ENCODE measurements at places on chromosomes 16 and 17.

GRCh38 chr16:19710991-19711545, 7.0 kb downstream of the KNOP1 start:
- DNase-seq = no peak

- DNase-seq = no peak
Measured at GRCh38 chr16:77684181-77684526, 38.2 kb upstream of the NUDT7 start.

GRCh38 chr17:2283302-2283701, 20.3 kb downstream of the SMG6 start:
- DNase-seq = no peak

DNA sequence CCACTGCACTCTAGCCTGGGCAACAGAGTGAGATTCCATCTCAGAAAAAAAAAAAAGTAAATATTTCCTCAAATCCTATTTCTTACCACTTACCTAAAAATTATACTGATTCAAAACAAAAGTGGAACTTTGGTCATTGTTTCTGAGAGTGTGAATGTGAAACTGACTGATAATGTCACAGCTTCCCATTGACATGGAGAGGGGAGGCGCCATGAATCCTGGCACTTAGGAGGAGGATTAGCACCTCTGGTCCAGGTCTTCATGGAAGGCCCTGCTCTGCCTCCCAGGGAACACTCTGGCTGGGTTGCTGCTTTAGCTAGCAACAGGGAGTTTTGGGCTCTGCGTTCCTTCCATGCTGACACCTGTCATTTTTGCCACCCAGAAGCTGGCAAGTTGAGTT, 154.3 kb upstream of the SALL1 start:
- DNase-seq = no peak

DNA sequence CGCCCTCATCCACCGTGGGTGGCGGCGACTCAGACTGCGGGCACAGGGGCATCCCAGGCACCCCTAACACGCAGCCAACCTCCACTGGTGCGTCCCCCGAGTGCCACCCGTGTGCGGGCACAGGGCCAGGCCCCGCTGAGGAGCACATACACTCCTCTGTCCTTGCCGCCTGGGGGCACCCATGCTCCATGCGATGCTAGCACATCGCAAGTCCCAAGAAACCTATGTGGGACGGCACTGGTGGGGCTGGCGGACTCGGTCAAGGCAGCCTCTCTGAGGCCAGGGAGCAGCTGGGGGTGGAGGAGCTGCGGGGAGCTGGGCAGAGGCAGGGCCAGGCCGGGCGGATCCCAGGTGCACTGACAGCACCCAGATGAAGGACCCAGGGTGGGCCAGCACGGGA, 4.0 kb downstream of the ZNF598 start:
- DNase-seq = no peak

DNA sequence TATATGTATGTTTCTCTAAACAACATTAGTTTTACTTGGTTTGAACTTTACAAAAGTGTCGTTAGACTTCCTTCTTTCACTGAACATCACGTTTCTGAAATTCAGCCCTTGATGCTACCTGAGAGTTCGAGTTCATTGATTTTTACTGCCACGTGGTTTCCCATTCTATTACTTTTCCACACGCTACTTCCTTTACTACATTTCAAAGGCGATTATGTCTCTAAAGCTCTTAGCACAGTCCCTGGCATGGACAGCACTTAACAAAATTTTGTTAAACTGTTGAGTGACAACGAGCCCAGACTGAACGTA, 15.9 kb upstream of the ARHGAP17 start:
- DNase-seq = no peak

DNA sequence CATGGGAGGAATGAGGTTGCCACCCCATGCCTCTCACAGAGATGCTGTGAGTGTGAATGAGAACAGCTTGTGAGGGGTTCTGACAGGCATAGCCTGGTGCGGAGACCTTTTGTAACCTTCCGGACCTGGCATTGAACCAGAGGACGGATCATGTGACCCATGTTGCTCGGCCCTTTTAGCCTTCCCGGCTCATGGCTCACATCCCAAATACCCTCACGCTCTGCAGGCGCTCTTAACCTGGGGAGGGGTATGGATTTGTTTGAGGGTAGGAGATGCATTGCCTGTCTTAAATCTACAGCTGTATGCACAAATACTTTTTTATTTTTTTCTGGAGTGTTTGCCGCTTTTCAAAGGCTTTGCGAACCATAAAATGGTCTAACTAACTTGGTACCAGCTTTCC, 102.4 kb upstream of the CRHR1 start:
- DNase-seq = no peak

GRCh38 chr16:89002851-89003830, 26.1 kb upstream of the CBFA2T3 start:
- peak; percentile 70 for DNase-seq

- no peak for DNase-seq
Measured at GRCh38 chr16:65222536-65222935, 100.7 kb upstream of the CDH11 start.

- no peak for DNase-seq
Measured at GRCh38 chr17:58401287-58401686, 16.0 kb downstream of the RNF43 start.

- DNase-seq = no peak
Measured at GRCh38 chr16:55660828-55661227, 5.0 kb downstream of the SLC6A2 start.

DNA sequence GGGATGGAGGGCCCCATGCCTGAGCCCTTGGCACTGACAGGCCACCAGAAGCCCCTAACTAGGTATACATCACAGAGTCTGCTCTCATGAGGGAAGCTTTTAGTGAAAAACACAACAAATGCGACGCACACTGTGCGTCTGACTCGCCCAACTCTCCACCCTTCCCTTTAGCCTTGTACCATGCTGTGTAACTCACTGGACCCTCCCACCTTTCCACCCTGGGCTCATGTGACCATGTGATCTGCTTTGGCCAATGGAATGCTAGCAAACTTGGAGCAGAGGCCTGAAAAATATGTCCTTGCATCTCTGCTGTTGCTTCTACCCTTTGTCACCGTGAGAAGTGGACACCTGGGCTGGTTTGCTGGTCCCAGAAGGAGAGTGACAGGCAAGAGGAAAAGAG, 21.6 kb downstream of the TK2 start:
- no peak for DNase-seq

GRCh38 chr17:33218698-33219601, 74.1 kb downstream of the ASIC2 start:
- no peak for DNase-seq

- no peak for DNase-seq
Measured at GRCh38 chr17:62935098-62935497, 30.9 kb upstream of the TANC2 start.

DNA sequence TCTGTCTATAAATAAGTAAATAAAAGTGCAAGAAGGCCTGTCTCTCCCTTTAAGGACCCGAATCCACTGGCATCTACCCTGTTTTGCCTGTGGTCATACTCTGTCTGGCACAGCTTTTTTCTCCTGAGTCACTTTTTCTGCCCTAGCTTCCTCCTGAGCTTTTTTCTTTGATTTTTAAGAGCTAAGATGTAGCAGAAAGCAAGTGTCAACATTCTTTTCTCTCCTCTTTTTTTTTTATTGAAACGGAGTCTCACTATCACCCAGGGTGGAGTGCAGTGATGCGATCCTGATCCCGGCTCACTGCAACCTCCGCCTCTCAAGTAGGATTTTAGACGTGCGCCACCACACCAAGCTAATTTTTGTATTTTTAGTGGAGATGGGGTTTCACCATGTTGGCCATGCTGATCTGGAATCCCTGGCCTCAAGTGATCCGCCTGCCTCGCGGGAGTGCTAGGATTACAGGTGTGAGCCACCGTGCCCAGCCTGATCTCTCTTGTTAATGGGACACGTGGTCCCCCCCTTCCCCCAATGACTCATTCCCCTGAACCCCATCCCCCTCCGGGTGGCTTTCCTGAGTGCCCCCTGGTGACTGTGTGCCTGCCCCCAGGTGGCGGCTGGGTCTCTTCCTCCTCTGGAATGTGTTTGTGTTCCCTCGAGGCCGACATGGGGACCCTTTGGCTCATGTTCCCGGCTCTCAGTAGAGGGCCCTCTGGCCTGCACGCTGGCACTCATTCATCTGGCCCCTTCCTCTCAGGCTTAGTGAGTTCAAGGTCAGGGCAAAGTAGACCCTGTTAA, 14.2 kb downstream of the C16orf90 start:
- DNase-seq = no peak

GRCh38 chr17:1943436-1943831, 81.7 kb downstream of the RTN4RL1 start:
- no peak for DNase-seq

DNA sequence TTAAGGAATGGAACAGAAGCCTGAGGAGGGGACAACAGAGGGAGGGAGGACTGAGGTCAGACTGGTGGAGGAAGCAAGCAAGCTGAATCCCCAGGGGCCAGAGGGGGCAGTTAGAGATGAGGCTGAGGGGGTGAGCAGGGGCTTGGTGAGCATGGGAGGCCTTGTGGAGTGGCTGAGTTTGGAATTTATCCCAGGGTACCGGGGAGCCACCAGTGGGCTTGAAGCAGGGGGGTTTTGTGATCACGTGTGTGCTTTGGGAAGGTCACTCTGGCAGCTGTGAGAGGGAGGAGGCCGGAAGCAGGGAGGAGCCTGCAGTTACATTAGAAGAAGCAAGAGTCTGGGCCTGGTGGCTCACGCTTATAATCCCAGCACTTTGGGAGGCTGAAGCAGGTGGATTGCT, 9.8 kb upstream of the CTCF start:
- no peak for DNase-seq

DNA sequence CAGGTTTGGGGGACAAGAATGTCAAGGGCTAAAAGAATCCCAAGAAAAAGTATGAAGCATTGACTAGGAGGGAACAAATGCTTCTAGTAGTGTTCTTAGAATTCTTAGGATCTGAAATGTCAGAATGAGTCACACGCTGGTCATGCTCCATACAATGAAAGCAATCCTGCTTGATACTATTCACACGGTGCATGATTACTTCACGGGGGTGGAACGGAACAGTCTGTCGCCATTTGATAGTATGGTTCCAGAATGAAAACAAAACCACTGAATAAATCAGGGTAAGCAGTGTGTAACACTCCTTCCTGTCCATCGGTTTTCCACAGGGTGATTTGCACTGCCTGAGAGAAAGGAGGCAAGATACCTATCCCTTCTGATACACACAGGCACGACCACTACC, 22.9 kb upstream of the YWHAE start:
- DNase-seq = no peak

DNA sequence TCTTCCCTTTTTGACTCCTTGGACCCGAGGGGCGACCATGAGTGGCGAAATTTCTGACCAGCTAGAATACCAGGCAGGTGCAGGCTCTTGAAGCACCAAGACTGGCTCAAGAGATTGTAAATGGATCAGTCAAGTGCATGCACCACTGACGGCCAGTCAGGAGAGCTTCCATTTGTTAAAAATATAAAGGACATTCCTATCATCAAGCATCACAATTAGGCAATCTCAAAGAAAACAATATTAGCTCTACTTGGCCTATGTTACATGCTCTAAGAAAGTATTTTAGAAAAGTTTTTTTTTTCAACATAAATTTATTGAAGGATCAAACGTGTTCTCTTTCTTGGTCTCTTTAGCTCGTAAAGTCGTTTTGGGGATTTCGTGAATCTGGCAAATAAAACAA, 1.5 kb upstream of the PRKCA start:
- no peak for DNase-seq

GRCh38 chr17:65730711-65731169, 169.3 kb upstream of the AXIN2 start:
- no peak for DNase-seq
